GM03348 (cell line): ENCODE measurements at places on chromosomes 4 and X.

DNA sequence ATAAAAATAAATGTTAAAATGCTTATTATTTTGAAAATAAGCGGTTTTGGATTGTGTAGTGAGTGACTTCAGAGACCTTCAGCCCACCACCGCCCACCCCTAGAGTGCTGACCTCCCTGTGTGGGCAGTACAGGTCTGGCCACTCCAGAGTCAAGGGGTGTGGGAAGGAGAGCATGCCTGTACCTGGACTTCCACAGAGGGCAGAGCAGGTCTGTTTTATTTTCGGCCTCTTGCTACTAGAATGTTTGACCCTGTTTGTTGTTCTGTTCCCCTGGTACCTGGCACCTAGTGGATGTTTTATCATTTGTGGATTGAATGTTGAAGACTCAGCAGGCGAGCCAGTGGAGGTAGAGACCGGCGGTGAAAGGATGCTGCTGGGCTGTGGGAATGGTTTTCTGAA lies 14.3 kb downstream of the PIGG start:
- no peak for DNase-seq

- no peak for DNase-seq
Measured at GRCh38 chrX:70016513-70016912, 33.2 kb downstream of the AWAT2 start.

DNA sequence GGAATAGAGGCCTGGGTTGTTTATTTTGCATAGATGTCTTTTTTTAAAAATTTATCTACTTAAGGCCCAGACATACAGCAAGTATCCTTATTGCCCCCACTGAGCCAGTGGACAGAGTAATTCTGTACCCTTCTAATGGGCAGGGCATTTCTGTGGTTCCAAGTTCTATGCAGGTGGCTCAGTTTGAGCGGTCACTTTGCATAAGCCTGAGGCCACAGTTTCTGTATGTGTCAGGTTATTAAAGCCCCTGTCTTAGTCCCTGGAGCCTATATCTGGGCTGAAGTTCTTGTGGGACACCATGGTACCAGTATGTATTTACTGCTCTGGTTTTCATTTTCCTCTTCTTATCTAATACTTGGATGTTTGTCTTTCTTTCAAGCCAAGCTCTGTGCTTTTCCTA lies 168.8 kb downstream of the MID1IP1 start:
- DNase-seq, result no peak

DNA sequence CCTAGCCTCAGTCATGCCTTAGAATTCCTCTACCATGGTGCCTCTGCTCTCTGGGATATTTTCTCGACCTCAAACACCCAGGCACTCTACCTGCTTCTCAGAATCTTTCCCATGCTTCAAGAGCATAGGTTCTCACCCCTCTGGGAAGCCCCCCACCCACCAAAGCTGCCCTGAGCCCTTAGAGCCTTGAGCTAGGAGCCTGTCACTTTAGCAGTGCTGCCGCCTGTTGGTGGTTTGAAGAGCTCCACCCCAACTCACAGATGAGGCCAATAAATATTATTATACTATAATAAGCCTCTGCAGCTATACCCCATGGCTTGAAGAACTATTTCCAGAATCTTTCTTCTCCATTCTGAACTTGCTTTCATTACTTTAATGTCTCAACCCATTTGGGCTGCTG lies 109.7 kb downstream of the RTL5 start:
- DNase-seq, result no peak

- peak; percentile 17 for DNase-seq
Measured at GRCh38 chr4:147570616-147571015, 46.6 kb upstream of the TMEM184C start.
